ENCODE measurements at places on chromosomes 7 and 10.

DNA sequence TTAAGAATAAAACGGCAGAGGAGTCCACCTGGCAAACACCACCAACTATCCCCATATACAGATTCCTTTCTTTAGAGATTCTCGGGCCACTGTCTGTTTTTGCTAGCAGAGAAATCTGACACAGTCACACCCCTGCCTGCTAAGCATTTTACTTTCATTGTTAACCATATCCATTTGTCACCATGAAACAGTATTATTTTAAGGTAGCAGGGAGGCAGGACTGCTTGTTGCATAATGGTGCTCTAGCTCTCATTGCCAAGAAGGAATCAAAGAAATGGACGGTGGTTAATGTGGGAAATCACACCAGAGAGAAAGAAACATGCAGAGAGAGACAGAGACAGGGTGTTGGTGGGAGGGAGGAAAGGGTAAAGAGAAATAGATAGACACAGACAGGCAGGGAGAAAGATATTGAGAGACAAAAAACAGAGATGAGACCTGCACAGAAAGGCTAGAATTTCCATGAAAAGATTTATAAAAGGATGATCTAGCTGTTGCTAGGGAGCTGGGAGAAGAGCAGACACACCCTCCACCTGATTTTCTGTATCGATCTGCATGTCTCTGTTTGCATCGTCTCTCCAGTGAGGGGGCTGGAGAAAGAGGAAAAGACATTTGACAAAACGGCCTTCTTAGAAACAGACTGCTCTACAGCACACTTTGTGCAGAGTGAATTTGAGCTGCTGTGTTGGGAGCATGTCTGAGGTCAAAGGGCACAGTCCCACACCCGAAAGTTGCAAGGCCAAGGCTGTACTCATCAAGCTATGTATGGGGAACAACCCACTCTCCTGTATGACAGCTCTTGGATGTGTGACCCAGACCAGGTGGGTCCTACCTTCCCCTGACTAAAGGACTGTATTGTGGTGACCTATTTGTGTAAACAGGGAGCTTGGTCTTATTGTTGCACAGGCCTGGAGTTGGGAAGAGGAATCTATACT, 303.1 kb downstream of the FZD1 start:
- DNase-seq = no peak

- peak; percentile 75 for DNase-seq
Observed at GRCh38 chr10:28806951-28807759, 129.8 kb downstream of the BAMBI start.

DNA sequence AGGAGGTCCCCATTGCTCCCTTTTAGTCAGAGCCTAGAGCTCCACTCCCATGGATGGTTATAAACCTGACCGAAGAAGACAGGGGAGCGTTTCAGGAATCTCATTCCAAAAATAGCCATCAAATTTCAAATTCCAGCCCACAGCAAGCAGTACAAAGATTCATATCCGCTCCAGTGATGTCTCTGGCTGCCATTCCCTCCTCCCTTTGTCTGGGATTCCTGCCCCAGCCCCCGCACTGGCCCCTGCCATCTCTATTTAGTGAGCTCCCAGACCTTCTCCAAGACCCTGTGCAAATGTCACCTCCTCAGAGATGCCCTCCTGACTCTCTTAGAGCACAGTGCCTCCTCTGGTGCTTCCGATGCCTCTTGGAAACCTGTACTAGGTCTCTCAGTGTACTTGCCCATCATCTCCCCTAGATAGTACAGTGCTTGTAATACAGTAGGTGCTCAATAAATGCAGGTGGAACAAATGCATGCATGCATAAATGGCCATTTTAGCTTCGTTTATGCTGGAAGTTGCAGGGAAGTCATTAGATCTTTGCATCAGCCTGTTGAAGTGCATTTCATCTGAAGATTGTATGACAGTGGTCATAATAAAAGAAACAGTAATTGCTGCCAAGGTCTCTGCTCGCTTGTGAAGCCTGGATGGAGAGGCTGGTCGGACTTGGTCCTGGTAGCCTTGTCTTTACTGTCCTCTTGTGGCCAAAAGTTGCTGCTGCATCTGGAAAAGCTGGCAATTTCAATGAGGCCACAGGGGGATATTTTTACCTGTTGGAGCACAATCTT, 32.0 kb upstream of the HABP2 start:
- no peak for DNase-seq

DNA sequence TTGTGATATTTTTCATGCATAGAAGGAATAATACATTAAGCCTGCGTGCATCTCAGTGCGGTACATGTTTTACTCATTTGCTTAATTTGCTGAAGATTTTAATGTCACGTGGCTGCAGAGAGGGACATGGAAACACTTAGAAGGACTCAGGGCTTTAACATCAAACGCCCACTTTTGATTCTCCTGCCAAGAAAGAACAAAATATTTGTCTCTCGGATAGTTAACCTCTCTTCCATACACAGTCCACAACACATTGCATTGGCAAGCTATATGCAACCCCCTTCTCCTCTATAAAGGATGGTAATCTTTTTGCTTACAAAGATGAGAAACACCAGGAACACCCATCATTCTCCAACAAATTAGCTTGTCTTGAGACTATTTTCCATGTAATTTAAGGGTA, 148.0 kb upstream of the NRP1 start:
- no peak for DNase-seq

DNA sequence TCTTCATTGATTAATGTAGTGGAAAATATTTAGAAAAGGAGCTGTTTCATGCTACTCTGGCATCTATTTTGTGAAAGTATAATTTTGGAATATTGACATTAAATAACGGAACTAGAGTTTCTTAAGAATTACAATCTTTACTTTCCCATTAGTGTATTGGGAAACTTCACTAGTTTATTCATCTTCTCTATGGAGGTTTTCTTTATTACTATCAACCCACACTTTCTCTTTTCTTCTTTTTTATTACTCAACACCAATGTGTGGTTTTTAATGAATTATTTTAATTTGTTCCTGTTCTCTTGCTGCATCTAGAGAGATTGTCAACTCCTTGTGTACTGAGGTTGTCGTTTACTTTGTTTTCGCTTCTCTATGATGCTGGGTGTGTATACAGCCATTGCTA, 20.4 kb upstream of the ITGB8 start:
- no peak for DNase-seq

DNA sequence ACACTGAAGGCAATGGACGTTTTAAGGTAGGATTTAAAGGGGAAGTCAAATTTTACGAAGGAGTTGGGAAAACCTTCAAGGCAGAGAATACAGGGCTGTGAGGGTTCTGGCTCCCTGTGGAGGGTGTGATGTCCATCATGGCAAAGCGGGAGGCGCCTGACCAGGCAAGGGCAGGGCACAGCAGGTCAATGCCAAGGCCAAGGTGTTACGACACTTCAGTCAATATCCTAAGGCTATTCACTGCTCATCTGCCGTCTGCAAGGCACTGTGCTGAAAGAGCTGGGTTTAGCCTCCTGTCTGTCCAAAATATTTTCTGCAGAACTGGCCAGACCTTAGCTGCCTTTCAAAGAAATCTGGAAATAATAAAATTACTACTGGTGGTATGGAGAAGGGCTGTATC, 297.9 kb upstream of the MGMT start:
- DNase-seq = no peak

DNA sequence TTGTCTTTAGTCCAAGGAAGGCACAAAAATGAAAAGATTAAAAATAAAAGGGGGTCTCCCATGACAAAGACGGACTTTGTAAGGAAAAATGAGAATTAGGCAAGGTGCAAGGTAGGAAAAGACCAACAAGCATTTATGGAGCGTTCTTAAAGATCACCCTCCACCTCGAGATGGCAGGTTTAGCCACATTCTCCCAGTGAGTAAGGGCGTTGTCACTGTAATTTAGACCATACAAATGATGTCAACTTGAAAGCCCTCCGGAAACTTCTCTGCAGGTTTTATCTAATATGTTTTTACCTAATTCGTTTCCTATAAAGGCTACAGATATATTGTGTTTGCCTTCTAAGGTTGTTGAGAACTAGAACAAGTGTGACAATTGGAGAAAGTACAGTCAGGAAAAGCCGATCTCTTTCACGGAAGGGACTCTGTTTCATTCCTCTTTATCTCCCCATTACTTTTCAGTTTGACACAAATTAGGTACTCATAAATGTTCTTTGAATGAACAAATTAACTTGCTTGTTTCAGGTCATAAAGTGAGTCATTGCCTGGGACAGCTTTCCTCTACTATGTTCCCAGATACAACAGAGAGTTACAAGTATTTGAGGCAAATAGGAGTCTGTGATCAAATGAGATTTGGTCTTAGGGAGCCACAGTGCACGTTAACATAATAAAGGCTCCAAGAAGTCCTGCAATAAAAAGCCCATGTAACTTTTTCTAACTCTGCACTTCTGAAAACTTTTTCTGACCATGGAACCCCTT, 102.6 kb upstream of the HABP2 start:
- DNase-seq = no peak

- DNase-seq = no peak
Observed at GRCh38 chr10:28400176-28400575, 97.3 kb upstream of the MPP7 start.

- DNase-seq = no peak
Observed at GRCh38 chr10:486666-487322, 202.7 kb downstream of the DIP2C start.

- DNase-seq = no peak
Observed at GRCh38 chr10:44397476-44398225, 12.8 kb upstream of the CXCL12 start.

- DNase-seq = no peak
Observed at GRCh38 chr7:132837529-132837928, 244.4 kb downstream of the CHCHD3 start.

DNA sequence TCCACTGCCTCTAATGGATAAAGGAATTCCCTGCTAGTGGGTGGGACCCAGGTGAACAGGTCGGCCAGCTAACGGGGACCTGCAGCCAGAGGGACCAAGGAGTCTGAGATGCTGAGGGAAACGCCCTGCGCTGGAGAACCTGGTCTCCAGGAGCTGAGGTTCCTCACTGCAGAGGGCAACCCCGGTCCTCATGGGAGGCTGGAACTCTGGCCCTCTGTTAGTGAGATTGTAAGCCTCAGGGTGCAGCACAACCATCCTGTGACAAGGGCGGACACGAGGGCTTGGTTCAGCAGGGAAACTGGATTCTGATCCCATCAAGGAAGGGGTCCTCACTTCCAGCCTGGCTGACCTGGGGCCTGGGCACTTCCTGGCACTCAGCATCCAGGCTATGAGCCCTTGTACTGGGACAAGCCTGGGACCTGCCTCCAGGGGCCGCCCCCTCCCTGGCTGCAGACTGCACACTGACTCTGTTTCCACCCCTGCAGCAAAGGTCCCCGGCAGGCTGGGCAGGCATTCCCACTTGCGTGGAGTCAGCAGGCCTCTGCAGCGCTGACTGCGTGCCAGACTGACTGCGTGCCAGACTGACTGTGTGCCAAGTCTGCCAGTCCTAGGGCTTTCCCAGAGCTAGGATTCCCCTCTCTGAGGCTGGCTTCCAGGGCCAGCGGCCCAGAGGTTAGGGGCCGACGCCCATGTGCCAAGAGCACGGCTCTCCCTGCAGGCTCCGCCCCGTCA, 143.2 kb downstream of the MAPK8 start:
- DNase-seq = no peak

DNA sequence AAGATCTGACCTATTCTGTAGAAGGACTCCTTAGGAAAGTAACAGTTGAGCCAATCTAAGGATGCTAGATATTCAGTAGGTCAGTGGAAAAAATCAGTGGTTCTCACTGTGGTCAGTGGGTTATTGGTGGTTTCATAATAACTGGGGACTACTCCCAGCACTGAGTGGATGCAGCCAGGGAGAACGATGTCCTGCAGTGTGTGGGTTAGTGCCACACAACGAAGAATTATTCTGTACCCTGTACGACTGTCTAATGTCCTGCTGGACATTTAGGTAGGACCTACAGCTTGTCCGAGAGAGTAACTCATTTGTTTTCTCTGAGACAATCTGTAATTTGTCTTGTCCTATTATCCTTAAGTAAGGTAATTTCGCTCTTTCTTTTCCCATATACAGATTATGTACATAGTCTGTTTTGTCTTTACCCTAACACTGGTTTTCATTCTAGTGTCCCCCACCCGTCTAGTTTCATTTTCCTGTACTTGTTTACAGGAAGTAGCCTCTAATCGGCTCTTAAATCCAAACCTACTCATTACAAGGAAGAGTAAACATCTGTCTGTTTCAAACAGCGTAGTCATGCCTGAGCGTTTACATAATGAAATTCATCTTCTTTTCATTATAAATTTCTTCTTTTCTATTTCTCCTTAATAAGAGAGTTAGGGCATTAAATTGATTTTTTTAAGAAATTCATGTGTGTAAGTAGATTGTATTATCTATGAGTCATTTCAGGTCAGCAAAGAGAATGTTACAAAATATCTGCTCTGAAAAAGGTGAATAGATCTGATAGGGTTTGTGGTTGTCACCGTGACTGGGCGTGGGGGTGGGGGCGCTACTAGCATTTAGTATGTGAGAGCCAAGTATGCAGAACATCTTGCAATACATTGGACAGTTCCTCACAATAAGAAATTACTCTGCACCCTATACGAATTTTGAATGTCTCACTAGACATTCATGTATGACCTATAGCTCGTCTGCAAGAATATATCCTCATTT, 8.3 kb upstream of the ZC3HAV1L start:
- peak; percentile 84 for DNase-seq

DNA sequence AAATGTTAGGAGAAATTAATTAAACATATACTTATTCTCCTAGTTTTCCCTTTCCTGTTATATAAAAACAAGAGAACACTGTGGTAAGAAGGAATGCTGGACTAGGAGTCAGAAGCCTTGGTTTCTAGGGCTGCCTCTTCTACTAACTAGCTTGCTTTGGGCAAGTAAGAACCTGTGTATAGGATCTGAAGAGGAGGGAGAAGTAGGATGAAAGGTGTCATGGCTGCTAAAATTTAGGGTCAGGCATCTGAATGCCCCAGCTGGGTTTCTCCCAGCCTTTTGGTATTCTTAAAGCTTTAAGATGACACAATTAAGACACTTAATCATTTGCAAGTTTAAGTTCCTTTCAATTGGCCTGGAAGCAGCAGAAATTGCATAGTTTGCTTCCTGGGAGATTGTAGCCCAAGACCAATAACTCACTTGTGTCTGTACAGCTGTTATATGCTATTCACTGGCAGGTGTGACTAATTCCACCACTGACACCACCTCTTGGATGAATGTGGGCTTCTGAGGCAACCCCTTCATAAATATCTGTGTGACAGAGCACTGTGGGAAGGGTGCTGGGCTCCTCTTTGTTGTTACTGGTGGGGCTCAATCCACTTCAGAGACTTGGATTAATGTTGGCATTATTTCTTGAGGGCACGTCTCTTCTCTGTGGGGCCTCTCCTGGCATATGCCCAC, 137.2 kb downstream of the LRMDA start:
- no peak for DNase-seq

DNA sequence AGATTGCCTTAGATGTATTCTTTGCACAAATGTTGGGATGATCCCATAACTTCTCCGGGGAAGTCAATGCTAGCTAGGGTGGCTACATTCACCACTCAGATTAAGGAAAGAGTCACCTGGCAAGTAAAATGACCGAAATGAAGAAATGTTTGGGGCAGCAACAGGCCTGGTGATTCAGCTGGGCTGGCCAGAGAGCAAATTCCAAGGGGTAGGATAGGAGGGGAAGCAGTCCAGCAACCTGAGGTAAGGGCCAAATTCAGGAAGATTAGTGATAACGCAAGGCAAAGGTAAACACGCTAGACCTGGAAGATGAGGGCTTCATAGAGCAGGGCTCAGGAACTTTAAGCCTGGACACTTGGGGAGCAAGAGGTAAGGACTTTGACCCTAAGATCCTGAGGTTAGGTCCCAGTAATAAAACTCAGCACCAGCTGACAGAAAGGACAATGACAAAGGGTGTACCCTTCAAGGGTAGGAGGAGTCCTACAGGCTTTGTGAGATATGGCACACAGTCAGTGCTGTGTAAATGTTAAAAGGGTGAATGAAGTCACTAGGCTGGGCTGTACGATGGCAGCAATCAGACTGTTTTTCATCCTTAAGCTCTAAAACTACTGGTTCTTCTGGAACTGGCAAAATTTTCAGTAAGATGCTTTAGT, 22.7 kb upstream of the SMNDC1 start:
- DNase-seq = no peak
